ENCODE measurements at places on chromosomes 12 and 14.
A peak's percentile ranks its signal among the peaks of the same experiment; 100 is the strongest.

DNA sequence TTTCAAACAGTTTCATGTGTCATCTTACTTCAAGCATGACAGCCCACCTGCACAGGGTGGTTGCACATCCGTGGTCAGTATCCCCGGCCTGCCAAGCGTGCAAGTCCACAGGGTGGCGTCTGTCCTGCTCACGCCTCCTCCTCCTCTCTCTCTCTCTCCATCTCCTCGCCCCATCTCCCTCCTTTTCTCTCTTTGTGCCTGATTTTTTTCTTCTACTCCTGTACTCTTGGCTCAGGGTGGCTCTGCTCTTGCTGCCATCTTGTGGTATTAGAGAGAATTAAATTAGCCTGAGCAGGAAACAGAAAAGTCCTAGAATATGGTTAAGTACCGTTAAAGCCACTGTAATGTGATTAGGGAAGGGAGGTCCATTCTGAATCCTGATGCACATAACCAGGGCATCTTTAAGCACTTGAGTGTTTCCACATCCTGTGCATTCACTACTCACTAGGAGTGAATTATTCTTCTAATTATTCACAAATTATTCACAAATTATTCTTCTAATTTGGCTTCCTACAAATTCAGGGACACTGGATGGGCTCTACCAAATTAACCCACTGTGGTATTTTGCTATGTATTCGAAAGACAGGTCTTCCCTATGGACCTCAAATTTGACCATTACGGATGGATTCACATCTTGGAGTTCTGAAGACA is 25.5 kb upstream of the DTX1 start:
- DNase-seq, result peak; percentile 14

DNA sequence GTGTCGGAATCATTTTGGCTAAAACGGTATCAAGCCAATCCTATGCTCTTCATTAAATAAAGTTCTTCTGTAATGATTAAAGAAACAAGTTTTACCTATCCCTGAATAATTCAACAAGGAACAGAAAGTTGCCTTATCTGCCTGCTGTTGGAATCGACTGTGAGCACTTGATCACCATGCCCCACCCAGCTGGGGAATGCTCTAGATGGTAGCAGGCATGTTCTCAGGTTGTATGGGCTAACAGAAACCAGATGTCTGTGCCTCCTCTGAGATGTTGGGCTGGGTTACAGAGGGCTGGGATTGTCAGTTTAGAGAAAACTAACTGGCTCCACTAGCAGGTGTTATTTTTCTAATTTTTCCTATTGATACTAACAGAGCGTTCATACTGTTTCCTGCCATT is 28.9 kb downstream of the RTRAF start:
- no peak for DNase-seq

DNA sequence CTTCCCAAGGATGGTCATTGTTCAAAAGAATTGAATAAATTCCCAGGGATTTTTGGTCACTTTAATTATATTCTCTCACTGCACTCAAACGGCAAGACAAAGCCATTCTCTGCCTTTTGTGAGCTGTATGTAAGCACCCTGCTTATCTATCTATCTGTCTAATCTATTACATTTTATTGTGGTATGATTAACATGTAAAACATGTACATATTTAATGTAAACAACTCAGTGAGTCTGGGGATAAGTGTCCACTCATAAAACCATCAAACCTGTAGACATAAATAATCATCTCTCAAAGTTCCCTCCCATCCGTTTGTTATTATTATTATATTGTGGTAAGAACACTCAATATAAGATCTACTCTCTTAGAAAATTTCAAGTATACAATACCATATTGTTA is 167.1 kb downstream of the CAND1 start:
- no peak for DNase-seq

DNA sequence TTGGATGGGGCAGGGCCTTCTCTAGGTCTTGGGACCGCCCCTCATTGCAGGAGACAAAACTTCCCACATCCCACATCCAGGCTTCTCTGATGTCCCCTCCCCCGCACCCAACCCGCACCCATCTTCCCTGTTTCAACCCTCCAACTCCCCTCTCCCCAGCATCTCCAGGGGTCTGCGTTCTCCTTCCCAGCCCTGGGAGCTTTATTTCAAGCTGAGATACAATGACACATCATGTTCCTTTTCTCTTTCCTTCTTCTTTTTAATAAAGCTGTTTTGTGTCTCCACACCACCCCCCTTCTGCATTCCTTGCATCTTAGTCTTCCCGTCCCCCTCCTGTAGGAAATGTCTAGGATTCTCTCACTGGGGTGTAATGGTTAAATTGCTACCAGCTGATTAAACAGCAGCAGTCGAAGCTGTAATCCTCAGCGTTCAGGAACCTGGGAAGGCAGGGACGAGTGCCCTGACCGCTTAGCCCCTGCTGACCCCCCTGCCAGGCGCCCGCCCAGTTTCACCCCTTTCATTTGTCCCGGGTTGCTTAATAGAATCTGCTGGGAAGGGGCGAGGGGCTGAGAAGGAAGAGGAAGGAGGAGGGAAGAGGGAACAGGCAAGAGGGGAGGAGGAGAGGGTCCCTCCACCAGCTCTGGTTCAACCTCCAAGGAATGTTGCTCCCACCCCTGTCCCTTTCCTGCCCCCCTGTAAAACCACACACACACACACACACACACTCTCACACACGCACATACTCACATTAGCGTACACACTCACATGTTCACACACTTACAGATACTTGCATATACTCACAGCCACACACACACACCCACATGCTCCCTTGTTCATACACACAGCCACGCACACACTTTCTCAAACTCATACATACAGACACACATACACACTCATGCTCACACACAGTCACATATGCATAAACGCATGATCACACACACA is 104.5 kb upstream of the MED13L start:
- no peak for DNase-seq

- no peak for DNase-seq
Observed at GRCh38 chr14:101972126-101972866, 7.9 kb downstream of the DYNC1H1 start.

GRCh38 chr12:49283541-49284429 is 11.2 kb upstream of the PRPH start:
- DNase-seq, result no peak

DNA sequence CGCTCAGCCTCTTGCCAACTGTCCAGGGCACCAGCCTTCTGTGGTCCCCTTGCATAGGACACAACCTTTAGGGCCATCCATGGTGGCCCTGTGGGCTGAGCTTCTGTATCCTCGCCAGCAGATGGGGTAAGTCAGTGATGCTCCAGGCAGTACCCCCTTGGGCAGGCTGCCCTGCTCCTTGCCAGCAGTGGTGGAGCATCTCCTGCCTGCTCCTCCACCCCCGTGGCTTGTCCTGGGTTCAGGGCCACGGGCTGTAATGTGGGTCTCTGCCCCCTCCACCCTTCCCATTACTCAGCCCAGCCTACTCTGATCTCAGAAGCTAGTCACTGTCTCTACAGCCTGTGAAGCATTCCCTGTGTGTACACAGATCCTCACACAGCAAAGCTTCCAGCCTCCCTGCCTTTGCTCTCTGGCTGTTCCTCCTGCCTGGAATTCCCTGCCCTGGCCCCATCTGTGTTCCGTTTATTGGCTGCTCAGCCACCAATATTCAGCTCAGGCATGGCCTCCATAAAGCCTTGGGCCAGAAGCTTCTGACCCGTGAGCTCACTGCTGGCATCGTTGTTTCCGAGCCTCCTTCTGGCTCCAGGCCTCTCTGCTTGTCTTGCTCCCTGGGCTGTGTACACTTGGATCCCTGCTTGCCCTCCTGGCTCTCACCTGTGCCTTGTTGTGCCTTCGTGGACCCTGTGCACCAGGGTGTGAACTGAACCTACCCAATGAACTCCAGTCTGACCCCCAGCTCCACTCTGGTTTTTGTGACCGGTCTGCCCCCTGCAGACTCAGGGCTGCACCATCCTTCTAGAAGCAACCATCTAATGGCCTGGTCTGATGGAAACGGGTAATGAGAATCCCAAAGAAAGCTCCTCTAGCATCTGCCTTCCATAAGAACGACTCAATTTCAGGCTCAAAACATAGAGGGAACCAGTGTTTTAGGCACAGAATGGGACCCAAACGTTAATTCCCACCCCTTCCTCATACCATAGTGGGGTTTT is 177.0 kb upstream of the PRMT8 start:
- peak; percentile 33 for DNase-seq

DNA sequence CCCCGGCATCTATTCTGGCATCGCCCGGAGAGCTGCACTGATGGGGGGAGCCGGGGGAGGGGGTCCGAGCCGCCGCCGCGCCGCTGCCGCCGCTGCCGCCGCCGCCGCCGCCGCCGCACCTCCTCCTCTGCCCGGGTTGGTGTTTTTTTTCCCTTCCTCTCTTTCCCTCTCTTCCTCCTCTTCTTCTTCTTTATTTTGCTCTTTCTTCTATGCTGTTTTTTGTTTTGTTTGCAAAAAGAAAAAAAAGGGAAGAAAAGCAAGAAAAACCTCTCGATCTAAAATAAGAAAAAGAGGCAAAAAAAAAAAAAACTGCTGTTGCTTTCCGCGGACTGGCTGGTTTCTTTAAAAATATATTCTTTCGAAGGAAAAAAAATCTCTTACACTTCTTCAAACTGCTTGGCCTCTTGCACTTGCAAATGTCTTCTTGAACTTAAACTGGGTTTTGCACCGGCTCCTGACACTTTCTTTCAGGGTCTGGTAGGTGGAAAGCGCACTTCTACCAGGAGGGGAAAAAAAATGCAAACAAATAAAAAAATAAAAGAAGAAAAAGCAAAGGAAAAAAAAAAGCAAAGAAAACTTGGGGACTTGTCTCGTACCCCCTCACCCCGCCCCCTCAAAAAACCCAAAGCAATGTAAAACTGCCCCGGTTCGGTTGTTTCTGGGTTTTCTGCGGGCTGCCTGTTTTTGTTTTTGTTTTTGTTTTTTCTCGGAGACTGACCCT is 616 bp downstream of the BCL11B start:
- no peak for DNase-seq

DNA sequence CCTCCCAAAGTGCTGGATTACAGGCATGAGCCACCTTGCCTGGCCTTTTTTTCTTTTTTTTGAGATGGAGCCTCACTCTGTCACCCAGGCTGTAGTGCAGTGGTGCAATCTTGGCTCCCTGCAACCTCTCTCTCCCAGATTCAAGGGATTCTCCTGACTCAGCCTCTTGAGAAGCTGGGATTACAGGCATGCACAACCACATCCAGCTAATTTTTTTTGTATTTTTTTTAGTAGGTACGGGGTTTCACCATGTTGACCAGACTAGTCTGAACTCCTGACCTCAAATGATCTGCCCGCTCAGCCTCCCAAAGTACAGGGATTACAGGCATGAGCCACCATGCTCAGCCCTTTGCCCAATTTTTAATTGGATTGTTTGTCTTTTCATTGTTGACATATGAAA is 58.0 kb downstream of the SINHCAF start:
- no peak for DNase-seq

- DNase-seq, result no peak
Observed at GRCh38 chr12:105910030-105910429, 228.7 kb downstream of the NUAK1 start.

DNA sequence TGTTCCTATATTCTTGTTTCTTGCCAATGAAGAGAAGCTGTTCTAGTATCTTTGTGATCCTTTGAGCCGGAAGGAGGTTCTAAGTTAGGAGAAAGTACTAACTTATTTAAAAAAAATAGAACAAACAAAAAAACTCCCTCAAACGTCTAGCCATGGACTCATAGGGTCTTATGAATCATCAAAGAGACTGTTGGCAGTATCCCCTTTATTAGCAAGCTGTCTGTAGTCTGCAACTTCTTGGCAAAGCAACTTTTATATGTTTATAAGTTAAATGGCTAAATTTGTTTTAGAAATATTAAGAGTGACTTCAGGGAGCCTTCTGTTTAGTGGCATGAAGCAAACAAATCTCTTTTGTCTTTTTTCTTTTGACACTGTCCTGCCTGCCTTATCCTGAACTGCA is 291.9 kb downstream of the FUT8 start:
- no peak for DNase-seq

GRCh38 chr14:65213316-65213715 is 111.0 kb upstream of the MAX start:
- no peak for DNase-seq

DNA sequence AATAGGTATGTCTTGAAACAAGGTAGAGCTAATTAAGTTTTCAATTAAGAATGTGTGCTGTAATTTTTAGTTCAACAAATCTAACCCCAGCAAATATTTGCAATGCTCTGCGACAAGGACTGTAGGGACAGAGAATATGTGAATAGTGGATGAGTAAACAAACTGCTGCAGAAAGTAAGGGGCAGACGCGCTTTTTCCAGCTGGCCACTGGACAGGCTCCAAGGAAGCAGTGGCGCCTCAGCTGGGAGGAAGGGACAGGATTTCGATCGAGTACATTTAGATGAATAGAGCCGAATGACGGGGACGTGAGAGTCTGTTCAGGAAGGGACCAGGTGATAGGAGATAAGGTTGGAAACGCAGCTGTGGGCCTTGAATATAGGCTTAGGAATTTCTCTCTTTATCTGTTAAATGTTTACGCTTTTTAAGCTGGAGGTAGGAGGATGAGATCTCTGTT is 69.3 kb downstream of the ELK3 start:
- no peak for DNase-seq

Measured in stimulated activated CD4-positive, alpha-beta T cell treated with anti-CD3 and anti-CD28 coated beads, Interleukin-15, amount 100 ng/mL, for 24 hours (primary cell).